ENCODE measurements at places on chromosomes 2 and 18. TPM values are rescaled to one million over a fixed set of nuclear protein-coding genes. Genes with fewer than 3 reads are reported as not detected.

The ANKRD30BL gene
- not detected for total RNA-seq

The TEKT4 gene
- total RNA-seq = not detected

The CPSF3 gene
- total RNA-seq = 56.7 TPM

DNA sequence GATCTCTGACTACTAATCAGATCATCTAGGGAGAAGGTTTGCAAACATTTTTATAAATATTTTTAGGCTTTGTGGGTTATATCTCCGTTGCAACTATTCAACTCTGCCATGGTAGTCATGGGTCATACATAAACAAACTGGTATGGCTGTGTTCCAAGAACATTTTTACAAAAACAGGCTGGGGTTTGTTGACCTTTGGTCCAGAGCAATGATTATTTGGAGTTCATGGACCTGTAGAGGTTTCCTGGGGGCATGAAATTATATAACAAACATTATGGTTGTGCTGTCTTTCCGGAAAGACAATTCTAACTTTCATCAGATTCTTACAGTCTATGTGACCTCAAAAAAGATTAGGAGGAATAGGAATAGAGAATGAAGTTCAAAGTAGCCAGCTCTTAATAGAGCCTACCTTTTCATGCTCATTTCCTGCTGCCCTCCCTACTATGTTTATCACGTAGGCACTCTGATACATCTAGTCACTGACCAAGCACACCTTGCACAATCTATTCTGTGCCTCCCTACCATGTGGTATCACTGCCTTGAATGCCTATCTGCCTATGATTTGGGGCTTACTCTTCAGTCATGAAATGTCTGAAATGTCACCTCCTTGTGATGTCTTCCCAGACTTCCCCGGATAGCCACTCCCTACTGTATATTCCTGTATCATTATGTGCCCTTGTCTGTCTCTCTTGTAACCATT lies 102.4 kb upstream of the SCN1A start:
- H3K4me3 ChIP-seq = peak overlapping the region; percentile 31
- H3K27me3 ChIP-seq = no peaks in the 10 kb centered on the region
- peak overlapping the region; percentile 75 for H3K27ac ChIP-seq
- peaks cover 5% of the 10 kb centered on the region for H3K36me3 ChIP-seq

The PCARE gene
- total RNA-seq = not detected

The OSR1 gene
- 1.4 TPM for total RNA-seq

DNA sequence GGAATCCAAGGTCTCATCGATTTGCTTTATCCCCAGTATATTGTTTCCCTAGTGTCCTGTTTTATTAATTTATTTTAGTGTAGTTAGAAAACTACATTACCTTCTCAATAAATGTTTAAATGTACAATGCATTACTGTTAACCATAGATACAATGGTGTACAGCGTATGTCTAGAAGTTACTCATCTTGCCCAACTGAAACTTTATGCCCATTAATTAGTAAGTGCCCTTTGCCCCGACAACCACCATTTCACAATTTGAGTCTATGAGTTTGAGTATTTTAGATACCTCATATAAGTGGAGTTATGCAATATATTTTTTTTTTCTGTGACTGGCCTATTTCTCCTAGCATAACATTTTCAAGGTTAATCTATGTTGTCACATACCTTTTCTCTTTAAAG lies 1343.0 kb upstream of the SLC39A10 start:
- no peaks in the 10 kb centered on the region for H3K4me1 ChIP-seq
- H3K27me3 ChIP-seq = no peaks in the 10 kb centered on the region
- DNase-seq = no peak
- no peaks in the 10 kb centered on the region for H3K36me3 ChIP-seq
- H3K27ac ChIP-seq = no peak overlapping the region

Measured in Calu3 (cell line).